ENCODE measurements at places on chromosomes 1 and 21.

GRCh38 chr1:64505944-64506655, 36.2 kb downstream of the CACHD1 start:
- DNase-seq, result no peak

DNA sequence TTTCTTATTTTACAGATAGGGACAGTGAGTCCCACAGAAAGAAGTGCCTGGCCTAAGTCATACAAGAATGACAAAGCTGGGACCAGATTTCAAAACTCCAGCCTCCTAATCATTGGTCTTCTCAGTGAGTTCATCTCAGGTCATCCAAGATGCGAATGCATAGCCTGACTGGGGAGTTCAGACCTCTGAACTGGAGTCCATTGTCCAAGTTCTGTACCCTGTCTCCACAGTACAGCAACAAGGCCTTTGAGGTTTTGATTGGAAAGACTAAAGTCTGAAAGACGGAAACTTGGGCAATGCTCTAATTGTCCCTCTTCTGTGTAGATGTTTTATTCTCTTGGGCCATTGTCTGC, 62.0 kb downstream of the TNN start:
- no peak for DNase-seq

DNA sequence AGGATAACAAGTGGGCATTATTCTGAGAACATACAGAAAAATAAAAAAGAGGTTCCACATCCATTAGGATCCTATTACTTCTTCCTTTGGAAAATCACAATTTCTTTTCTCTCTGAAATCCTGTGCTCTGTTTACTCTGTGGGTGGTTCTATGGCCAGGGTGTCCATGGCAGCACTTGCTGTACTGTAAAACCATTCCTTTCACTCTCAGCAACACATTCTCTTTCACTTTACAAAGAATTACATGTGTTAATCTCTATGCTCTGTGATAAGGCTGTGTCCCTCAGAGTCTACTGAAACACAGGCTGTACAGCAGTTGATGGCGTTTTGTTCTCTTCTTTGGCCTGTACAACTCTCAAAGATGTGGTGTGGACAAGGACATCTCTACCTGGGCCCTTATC, 524.1 kb downstream of the PTBP2 start:
- no peak for DNase-seq

GRCh38 chr1:51070640-51071039, 31.4 kb upstream of the C1orf185 start:
- DNase-seq, result no peak

DNA sequence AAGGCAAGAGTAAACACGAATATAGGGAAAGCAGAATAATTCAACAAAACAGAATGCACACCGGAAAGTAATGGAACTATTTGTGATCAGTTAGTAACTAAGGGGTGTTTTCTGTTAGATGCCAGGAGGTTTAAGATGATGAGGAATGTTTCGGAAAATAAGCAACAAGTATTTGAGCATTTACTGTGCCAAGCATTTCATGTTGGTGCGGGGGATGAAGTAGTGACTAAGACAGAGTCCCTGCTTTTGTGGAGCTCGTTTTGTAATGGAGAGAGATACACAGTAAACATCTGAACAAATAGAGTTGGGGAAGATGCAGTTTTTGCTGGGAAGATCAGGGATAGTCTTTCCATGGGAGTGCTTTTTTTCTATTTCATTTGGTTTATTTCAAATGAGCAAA, 78.7 kb downstream of the DYRK1A start:
- no peak for DNase-seq

DNA sequence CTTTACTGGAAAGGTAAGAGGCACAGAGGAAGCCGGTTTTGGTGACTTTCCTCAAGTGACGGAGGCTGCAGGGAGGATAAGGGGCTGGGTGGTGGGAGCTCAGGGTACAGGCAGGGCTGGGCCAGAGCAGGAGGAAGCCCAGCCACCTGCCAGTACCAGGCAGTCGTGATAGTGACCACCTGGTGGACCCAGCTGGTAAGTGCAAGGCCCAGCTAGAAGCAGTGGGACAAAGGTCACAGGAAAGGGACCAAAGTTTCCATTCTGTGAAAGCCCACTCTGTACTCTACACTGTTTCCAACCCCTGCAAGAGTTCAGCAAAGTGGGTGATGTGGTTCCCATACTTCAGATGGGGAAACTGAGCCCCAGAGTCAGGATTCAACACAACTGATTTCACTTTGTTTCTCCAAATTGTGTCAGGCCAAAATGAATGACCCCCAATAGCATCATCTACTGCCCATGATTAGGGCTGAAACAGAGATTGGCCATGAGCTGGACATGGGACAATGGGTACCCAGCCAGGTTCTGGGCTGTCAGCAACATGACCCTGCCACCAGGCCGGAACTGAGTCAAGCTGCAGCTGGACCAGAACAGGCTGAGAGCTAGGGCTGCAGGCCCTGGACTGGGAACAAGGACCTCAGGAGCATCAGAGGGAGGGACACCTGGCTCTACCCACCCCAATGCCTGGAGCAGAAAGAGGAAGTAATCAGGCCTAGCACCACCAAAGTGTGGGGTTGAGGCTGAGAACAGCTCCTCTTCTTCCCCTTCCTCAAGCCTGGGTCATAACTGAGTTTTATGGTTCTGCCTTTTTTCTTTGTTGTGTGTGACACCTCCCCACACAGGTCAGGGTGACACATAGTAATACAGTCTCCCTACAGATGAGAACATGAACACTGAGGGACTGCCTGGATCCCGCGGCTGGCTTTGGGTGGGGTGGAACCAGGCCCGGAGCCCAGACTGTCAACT, 50.2 kb downstream of the KCNN3 start:
- no peak for DNase-seq

DNA sequence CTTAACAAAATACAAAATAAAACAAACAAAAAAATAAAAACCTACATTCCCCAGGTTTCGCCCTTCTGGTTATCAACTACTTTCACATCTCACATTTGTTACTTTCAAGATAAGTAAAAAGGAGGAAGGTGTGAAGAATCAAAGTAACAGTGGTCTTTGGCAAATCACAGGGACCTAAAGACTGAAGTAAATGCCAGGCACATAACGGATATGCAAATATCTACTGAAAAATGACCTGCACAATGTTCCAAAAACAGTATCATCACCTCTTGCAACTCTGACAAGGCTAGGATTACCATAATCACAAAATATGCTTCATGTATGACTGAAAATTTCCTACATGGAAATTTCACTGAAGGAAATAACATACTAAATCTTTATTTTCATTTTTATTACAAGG, 29.3 kb downstream of the COP1 start:
- no peak for DNase-seq

DNA sequence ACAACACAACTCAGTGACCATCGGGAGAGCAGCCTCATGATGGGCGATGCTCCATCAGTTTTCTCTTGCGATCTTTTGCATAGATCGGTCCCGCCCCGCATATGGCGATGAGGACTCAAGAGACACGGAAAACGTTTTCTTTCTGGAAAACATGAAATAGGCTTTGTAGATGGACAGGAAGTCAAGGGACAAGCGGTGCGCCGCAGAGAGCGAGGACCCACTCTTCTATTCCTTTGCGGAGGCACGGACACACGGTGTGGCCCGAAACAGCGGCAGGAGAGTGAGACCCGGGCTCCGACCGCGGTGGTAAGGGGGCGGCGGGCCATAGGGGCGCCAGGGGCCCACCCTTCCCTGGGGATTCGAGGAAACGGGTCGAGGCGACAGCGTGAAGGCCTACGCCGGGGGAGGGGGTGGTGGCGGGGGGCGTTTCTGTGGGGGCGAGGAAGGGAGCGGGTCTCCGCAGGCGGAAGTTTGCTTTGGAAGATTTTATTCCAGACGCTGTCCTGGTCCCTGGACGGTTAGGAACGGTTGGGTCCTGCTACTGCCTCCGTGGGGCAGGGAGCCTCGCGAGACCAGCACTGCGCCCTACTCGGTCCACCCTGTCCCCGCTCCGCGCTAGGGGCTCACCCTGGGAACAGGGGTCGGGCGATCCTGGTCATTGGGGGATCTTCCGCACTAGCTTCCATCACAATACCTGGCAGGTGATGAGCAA, 796 bp upstream of the TDRKH start:
- DNase-seq, result no peak

GRCh38 chr1:156527584-156527983, 27.0 kb upstream of the MEF2D start:
- no peak for DNase-seq

- no peak for DNase-seq
Observed at GRCh38 chr1:156993426-156994147, 52.0 kb downstream of the ARHGEF11 start.

Data from stimulated activated CD4-positive, alpha-beta T cell treated with anti-CD3 and anti-CD28 coated beads, Interleukin-1b, Interleukin-23, amount 100 ng/mL, for 4 hours (primary cell).